Bronchial smooth muscle cell (primary cell): ENCODE measurements at places on chromosomes 3 and 15. TPM values are rescaled to one million over a fixed set of nuclear protein-coding genes. Genes with fewer than 3 reads are reported as not detected.

The RAB11A gene
- total RNA-seq, result 70.1 and 202 TPM in 2 replicates

The PTX3 gene
- 89.6 and 107 TPM in 2 replicates for total RNA-seq

The CYP1A2 gene
- not detected in 2 replicates for total RNA-seq

The ACAD11 gene
- 39.2 and 51.5 TPM in 2 replicates for total RNA-seq

The PLA2G4D gene
- not detected in 2 replicates for total RNA-seq

The CCR1 gene
- total RNA-seq, result 0.63 and 1.5 TPM in 2 replicates

The LIPH gene
- under 0.01 TPM in 1 of 2 replicates, not detected in the other for total RNA-seq

The CHRNA5 gene
- 0.47 and 0.94 TPM in 2 replicates for total RNA-seq

The BLM gene
- 0.60 and 1.1 TPM in 2 replicates for total RNA-seq

The RTP3 gene
- total RNA-seq, result not detected in 2 replicates

The ETV5 gene
- 5.4 and 13.9 TPM in 2 replicates for total RNA-seq

The KBTBD13 gene
- not detected in 2 replicates for total RNA-seq

The GDPGP1 gene
- 4.6 and 5.8 TPM in 2 replicates for total RNA-seq

The LHFPL4 gene
- under 0.01 TPM in 2 replicates for total RNA-seq

The RTP4 gene
- 3.0 and 4.1 TPM in 2 replicates for total RNA-seq

The TTC21A gene
- 4.6 and 4.8 TPM in 2 replicates for total RNA-seq

The GNAI2 gene
- 293 and 296 TPM in 2 replicates for total RNA-seq

The B3GALNT1 gene
- 6.9 and 8.3 TPM in 2 replicates for total RNA-seq

The SLC51A gene
- not detected in 2 replicates for total RNA-seq

The XIRP1 gene
- under 0.01 TPM in 1 of 2 replicates, not detected in the other for total RNA-seq

The SUMF1 gene
- 53.4 and 60.7 TPM in 2 replicates for total RNA-seq

The CRTAP gene
- total RNA-seq, result 204 and 253 TPM in 2 replicates

The HYAL1 gene
- 1.2 and 2.7 TPM in 2 replicates for total RNA-seq
